Spleen (tissue), 13 donors: ENCODE measurements at places on chromosomes 13 and 19.

- peak; percentile 47 for DNase-seq
Measured at GRCh38 chr19:51375504-51376221, 3.2 kb upstream of the NKG7 start.

DNA sequence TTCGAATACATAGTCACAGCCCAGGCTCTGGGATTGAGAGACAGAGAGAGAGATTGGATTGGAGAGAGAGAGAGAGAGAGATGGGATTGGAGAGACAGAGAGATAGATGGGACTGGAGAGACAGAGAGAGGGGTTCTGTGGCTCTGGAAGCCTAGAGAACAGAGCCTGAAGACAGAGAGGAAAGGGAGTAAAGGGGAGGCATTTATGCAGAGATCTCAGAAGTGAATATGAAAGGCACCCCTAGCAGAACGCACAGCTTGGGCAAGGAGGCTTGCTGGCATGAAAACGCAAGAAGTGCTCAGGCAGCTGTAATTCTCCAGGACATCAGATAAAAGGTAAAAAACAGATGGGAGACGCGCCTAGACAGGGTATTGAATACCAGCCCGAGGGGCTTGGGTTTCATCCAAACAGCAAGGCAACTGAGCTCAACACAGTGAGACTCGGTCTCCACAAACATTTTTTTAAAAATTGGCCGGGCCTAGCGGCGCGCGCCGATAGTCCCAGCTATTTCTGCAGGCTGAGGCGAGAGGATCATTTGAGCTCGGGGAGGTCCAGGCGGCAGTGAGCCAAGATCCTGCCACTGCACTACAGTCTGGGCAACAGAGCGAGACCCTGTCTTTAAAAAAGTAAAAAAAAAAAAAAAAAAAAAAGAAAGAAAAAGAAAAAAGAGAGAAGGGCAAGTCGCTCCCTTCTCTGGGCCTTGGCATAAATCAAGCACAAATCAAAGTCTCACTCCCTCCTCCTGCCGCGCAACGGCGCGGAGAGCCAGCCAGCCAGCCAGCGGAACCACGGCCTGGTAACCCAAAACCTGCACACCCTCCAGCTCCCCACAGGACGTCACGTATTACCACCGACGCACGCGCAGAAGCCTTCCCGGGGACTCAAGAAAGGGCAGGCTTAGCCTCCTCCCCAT is 774 bp upstream of the PPP2R1A start:
- peak; percentile 100 for DNase-seq

DNA sequence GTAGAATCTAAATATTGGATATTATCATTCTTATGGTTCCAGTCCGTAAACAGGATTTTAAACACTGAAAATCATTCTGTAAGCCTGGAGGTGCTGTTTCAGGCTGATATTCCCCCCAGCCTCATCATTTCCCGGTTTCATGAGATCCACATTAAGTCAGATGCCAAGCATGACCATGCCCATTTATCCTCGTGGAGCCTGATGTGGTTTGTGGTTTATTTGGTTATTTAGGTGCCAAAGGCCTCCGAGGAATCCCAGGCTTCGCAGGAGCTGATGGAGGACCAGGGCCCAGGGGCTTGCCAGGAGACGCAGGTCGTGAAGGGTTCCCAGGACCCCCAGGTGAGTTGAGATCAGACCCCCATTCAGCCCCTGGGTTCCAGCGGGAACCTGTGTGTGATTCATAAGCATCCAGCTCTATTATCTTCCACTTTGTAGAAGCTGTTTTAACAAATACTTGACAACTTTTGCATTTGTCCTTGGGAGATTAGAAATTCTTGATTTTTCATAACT is 92.5 kb downstream of the RAB20 start:
- DNase-seq = no peak

DNA sequence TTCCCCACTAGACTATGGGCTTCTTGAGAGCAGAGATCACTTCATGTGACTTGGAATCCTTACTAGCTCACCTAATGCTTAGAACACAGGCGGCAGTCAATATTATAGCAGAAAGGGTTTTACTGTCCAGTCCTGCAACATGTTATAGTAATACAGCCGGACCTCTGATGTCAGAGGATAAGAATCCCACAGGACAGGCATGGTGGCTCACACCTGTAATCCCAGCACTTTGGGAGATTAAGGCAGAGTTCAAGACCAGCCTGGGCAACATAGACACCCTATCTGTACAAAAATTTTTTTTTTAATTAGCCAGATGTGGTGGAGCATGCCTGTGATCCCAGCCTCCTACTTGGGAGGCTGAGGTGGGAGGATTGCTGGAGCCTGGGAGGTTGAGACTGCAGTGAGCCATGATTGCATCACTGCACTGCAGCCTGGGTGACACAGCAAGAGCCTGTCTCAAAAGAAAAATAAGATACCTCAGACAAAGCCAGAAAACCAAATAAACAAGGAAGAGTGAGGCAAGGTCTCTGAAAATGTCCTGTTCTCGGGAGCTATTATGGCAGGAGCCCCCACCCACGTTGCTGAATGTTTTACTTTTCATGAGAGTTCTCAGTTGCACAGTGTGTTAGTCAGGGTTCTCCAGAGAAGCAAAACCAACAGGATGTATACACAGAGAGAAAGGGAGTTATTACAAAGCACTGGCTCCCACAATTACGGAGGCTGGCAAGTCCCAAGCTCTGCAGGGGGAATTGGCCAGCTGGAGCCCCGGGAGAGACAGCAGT is 100.8 kb downstream of the UBL3 start:
- no peak for DNase-seq

- DNase-seq = peak; percentile 44
Measured at GRCh38 chr19:38917921-38918491, 6.0 kb upstream of the CCER2 start.

GRCh38 chr13:110536006-110536693 is 25.4 kb downstream of the RAB20 start:
- peak; percentile 86 for DNase-seq

DNA sequence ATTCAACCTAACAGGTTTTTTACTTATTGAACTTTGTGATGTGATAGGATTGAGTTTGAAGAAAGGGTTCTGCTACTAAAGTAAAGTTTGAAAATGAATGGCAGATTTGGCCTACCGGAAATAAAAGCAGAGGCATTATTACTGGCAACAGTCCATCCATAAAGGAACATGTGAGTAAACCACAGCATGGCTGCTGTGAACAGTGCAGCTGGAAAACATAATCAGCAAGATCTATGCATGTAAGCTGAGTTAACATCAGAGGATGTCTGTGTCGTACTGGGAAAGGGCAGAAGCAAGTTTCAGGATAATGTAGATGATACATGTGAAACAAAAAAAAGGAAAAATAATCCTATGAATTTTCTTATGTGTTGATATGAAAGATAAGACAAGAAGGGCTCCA is 87.6 kb downstream of the CYSLTR2 start:
- DNase-seq = no peak

DNA sequence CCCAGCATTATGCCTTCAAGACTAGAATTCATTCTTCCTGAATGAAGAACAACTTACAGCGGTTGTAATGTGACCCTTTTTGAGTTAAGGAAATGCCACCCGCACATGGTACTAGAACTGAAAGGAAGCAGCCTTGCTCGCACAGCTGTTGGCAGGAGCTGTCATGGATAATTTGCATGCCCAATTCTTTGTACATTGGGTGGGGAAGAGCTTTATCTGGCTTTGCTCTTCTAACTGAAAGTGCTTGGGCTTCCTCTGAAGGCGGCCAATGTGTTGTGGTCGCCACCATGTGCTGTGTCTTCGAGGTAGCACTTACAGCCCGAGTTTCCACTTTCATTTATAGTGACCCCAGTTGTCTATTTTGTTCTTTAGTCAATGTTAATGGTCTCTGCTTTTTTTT is 3.4 kb downstream of the CCNE1 start:
- peak; percentile 42 for DNase-seq

DNA sequence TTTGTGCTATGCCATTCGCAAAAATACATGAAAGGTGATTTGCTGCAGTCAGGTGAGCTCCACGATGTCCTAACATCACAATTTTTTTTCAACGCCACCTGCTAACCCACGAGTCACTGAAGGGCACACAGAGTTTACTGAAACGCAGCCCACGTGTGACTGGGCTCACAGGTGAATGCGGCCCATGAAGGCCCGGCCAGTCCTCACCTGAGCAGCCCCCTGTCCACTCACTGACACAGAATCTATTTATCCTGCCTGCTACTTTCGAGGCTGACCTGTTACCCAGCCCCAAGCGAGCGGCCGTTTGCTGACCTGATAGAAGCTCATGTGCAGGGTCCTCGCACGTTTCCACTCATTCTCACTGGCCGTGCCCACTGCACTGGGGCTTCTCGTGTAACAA is 121.9 kb upstream of the SOX1 start:
- DNase-seq = peak; percentile 51

DNA sequence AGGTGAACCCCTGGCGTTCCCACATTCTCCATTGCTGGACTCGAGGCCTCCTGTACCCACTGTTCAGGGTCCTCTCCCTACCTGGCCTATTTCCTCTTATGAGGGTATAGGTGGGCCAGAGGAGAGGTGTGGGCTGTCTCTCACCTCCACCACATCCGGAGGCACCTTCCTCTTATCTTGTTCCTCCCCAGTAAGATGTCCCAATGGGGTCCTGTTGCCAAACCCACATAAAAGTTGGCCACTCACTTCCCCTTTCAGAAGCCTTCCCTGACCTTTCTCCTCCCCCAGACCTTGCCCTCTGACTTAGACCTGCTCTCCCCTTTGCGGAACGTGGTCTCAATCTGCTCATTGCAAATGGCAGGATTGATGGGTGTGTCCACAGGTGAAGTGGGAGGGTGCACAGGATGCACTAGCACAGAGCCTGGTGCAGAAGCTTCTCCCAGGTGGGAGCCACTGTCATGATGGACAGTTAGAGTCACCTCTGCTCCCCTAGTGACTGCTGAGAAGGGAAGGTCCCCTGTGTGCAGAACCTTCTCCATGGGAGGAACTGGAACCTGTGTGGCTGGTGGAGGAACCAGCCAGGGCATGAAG is 1.3 kb downstream of the CYP4F3 start:
- no peak for DNase-seq
